ENCODE measurements at places on chromosomes 11 and 22.

DNA sequence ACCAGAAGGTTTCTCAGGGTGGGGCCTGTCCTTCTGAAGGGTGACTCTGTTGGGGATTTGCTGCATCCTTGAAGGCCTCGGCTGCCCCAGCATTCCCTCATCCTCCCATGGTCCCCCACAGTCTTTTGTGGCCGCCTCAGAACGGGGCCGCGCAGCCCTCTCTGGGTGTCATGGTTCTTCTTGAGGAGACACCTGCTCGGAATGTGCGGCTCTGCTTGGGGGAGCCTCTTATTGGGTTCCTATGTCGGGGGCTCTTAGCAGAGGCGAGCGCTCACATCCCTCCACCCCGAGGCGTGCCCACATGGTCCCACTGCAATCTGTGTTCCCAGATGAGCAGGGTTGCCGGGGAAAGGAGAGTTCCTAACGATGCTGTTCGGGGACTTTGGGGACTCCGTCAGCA, 1008.4 kb downstream of the BRD1 start:
- no peak for DNase-seq

DNA sequence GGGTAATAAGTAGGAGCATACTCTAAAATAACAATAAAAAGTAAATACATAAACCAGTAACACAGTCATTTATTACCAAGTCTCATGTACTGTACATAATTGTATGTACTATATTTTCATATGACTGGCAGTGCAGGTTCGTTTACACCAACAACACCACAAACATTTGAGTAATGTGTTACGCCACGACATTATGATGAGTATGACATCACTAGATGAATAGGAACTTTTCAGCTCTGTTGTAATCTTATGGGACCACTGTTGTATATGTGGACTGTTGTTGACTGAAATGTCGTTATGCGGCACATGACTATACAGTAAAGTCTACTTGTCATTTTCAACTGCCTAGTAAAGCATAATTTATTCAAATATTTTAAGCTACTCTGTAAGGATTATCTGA, 18.6 kb downstream of the KIF18A start:
- DNase-seq = no peak

DNA sequence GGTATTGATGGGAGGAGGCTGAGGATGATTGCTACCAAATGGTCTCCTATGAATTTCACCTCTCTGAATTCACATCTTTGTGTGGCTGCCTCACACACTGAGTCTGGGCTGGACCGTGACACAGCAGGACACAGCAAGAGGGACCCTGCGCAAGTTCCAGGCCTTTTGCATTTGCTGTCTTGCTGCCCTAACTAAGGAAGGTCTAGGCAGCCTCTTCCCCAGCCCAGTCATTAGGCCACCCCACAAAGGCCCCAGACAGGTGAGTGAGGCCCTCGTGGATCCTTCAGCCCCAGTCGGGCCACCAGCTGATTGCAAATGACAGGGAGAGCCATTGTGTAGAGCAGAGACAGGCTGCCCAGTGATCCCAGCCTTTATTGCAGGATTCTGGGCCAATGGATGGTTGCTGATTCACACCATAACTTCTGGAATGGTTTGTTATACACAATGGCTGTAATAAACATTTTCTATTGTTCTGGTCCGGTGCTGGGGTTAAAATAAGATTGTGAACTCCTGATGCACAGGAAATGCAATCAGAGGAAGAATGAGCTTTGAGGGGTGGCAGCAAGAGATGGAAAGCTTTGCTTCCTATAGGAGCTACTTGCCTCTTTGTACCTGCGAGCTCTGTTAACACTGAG, 28.5 kb upstream of the CSNK2A3 start:
- no peak for DNase-seq

DNA sequence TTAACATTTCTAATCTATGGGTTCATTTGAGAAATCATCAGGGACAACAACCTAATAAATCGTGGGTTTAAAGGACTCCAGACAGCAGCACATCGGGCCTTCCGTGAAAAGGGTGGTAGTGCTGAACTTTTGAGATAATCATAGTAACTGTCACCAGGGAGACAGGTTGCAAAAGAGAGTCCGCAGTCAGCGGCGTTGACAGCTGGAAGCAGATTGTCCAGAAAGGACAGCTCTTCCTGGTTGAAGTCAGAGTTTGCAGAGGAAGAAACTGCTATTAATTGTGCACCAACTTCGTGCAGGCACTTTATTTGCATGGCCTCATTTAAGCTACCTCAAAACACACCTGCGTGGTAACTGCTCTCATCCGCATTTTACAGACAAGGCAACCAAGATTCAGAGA, 20.5 kb upstream of the ISX start:
- DNase-seq = no peak

DNA sequence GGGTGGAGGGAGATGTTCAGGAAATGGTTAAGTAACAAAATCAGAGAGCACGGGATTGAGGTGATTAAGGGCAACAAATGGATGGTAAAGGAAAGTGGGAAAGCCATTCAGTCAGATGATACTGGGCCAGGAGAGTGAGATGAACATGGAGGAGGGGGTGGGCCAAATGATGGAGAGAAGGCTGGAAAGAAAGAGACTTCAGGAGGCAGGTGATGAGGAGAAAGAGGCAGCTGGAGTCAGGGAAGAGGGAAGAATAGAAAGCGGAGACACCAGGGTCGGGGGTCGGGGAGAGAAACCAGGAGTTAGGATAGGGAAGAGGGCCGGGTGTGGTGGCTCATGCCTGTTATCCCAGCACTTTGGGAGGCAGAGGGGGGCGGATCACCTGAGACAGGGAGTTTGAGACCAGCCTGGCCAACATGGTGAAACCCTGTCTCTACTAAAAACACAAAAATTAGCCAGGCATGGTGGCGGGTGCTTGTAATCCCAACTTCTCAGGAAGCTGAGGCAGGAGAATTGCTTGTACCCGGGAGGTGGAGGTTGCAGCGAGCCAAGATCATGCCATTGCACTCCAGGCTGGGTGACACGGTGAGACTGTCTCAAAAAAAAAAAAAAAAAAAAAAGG, 4.7 kb upstream of the KDM2A start:
- no peak for DNase-seq

- no peak for DNase-seq
Observed at GRCh38 chr11:57237204-57237681, at the start of gene APLNR. Gene APLNR, minus strand, starts transcription at chr11:57237250. Its CDS starts 246 bp downstream, at chr11:57237004.
